ENCODE measurements at places on chromosomes 3 and 15.

GRCh38 chr3:107032111-107032510 lies 345.1 kb upstream of the CCDC54 start:
- no peak for DNase-seq

GRCh38 chr15:31352911-31353811 lies 26.5 kb downstream of the KLF13 start:
- DNase-seq = no peak

GRCh38 chr15:25893596-25893995 lies 30.5 kb upstream of the ATP10A start:
- no peak for DNase-seq

DNA sequence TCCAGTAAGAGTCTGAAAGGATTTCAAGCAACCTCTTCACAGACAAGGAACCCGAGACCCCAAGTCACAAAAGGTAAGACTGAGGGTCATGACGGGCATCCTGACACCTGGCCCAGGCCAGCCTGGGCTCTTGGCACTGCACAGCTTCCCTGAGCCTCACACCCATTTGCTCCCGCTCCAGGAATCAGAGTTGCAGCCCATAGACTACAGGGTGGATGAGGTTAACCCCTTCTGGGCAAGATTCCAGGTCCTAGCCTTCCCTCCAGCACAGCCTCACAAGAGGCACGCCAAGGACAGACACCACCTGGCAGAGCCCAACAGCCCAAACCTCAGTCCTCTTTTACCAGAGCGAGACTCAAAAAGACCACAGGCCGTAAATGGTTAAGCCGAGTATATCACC lies 36.2 kb downstream of the RBPMS2 start:
- no peak for DNase-seq

DNA sequence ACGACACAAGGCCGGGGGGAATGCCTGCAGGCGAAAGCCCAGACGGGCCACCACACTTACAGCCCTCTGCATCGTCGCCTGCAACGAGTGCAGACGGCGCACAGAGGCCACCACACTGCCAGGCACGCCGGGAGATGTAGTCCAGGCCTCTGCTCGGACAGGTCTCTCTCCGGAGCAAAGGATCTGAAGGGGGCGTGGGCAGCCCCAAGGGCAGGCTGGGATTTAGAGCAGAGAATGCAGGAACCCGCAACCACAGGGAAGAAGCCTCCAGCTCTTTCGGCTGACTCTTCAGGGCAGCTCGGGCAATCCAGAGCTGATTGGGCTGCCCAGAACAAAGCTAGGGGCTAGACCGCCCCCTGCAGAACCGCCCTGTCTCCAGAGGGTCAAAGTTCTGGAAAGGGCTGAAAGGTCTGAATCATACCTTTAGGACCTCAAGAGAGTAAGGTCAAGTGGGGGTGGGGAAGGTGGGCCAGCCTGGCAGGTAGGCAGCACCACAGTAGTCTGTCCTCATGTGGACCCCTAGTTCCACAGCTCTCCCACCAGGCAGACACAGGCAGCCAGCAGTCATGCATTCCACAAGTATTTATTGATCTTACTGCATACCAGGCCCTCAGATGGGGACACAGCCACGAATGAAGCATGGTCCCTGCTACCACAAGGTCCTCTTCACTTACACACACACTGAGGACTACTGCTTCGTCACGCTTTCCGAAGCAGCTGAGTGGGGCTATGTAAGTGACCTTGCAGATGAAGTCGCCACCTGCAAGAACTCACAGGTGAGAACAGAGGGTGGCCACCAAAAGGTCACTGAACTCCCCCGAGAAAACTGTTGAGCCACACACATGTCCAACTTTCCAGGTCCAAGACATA lies at the start of gene AMT:
TSS of gene AMT (minus strand) at position 95 of the 870 bp plus-strand sequence. CDS start at position 72, 23 bp downstream.
- no peak for DNase-seq

GRCh38 chr15:74399511-74400312 lies 32.3 kb upstream of the CYP11A1 start:
- no peak for DNase-seq

GRCh38 chr3:152210697-152211096 lies 58.0 kb upstream of the MBNL1 start:
- no peak for DNase-seq

DNA sequence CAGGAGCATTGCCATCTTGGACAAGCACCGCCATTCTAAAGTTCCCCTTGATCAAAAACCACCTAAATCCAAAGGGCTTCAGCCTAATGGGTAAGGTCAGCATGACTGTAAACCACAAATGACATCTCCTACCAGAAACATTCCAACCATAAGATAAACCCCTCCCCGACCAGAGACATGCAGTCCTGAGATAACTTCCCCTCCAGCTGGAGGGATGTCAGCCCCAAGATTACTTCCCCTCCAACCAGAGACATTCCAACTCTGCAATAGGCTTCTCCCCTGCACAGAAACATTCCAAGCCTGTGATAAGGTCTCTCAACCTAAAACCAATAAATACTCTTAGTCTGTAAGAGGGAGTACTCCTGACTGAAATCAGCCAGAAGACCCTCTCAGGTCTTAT lies 62.7 kb upstream of the DNAJC19 start:
- no peak for DNase-seq

GRCh38 chr3:19022546-19022945 lies 125.8 kb upstream of the KCNH8 start:
- DNase-seq = no peak
